ENCODE measurements at places on chromosomes 16 and 17. TPM values are rescaled to one million over a fixed set of nuclear protein-coding genes. Genes with fewer than 3 reads are reported as not detected.

DNA sequence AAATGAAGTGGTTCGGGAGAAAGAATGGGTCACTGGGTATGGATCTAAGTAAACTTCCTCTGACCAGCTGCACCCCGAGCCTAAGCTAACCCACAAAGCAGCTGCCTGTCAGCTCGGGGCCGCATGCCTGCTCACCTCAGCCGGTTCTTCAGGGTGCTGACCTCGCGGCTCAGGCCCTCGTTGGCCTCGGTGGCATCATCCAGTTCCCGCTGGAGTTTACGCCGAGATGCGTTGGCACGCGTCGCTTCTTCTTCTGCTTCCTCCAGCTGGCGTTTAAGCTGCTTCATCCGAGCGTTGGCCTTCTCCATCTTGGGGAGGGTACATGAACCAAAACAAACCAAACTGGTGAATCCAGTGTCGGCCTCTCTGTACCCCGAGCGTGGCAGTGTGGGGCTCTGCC is 41.1 kb downstream of the NDEL1 start:
- no peak for DNase-seq

DNA sequence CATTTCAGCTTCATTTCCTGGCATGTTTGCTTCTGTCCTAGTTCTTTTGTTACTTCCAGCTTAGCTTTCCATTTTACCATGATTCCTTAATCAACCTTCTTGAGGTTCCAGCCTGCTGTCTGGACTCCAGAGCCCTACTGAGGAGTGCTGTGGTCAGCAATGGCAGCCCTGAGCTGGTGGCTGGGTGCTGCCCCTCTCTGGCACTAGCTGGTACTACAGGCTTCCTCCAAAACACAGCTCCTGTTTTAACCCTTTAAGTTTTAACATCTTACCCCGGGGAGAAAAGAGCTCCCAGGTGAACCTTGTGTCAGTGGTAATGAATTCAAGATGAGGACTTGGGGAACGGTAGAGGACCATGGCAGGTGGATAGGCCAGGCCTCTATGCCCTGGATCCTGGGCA is 395.5 kb downstream of the TMEM114 start:
- peak; percentile 25 for DNase-seq

GRCh38 chr16:89482817-89483205 is 7.5 kb downstream of the ANKRD11 start:
- no peak for DNase-seq

DNA sequence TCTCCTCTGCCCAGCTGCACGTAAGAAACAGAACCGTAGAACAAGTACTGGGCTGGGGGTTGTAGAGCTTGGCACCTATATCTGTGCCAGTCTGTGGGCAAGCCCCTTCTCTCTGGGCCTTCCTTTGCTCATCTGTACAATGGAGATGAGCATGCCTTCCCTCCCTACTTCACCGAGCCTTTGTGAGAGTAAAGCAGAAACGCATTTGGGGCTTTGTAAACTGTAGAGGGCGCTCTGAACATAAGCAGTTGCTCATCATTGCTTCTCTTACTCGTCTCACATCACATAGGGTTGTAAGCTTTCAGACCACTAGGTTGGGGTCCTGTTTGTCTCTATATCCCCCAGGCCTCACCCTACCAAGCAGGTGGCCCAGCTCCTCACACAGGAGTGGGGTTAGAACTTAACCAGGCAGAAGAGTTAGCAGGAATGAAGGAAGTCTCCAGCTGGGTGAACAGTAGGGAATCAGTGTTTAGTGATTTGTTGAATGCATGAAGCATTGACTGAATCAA is 15.1 kb downstream of the SAMD14 start:
- peak; percentile 61 for DNase-seq

MT1H gene
- not detected for total RNA-seq

BIRC5 gene
- 157 TPM for total RNA-seq

PRRT2 gene
- 1.0 TPM for total RNA-seq

ANKRD40CL gene
- total RNA-seq, result not detected

CSNK2A2 gene
- 26.6 TPM for total RNA-seq
